ENCODE measurements at places on chromosomes 4 and X.

GRCh38 chrX:134502686-134503085 lies 42.7 kb downstream of the HPRT1 start:
- DNase-seq, result no peak

DNA sequence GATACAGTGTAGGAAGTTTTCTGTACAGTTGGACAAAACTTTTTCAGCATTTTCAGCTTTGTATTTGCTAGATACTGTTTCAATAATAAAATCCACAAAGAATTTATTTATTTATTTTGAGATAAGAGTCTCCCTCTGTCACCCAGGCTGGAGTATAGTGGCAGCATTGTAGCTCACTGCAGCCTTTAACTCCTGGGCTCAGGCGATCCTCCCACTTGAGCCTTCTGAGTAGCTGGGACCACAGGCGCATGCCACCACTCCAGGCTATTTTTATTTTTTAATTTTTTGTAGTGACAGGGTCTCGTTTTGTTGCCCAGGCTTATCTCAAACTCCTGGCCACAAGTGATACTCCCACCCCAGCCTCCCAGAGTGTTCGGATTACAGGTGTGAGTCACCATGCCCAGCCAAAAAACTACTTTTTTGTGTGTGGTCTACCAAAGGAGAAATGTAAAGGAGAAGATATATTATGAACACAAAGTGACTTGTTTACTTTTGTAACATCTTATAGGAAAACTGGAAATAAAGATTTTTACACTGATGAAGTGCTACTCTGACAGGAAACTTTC lies 13.0 kb upstream of the SOWAHD start:
- DNase-seq, result no peak

DNA sequence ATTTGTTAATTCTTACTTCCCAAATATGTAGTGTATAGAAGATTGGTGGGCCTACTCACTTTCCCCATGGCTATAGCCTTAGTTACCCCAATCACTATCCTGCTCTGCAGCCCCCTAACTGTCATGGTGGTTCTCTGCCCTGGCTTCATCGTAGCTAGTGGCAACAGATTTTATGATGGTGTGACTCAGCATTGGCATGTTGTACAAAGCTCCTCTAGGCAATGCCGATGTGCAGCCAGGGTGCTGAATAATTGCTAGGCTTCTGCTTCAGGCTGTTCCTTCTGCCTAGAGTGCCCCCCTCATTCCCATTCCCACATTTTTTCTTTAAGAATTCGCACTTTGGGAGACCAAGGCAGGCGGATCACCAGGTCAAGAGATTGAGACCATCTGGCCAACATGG lies 35.2 kb downstream of the AFF2 start:
- no peak for DNase-seq

DNA sequence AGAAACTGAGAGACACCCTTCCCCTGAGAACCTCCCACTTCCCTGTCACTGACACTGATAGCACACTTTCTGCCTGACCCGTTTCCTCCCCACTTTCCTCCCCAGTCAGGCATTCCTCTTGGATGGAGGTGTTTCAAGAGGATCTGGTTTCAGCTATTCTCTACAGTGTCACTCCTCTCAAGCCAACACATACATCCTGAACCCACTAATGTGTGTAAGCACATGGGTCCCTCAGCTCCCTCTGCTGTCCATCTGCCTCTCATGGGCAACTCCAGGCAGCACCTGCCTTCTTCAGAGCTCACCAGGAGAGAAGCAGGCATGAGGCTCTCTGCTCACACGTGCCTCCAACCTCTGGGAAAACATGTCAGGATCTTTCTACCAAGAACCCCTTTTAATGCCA lies 207.6 kb downstream of the NAF1 start:
- DNase-seq, result no peak

GRCh38 chr4:149993030-149993429 lies 85.2 kb upstream of the DCLK2 start:
- no peak for DNase-seq

DNA sequence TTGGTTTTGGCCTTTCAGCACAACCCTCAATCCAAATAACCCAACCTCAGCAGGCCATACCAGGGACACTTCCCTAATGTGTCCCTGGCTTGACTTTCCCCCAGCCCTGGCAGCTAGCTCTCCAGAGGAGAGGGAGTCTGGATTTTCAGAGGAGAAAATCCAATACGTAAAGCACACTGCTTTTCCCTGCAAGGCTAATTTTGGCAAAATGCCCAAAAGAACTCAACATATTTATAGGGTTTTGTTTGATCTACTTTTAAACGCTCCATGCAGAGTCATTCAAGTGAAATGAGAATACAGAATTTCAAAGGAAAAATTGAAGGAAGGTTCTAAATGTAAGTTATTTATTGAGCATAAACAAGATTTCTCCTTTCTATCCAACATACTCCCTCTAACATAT lies 167.2 kb downstream of the SH3KBP1 start:
- no peak for DNase-seq

DNA sequence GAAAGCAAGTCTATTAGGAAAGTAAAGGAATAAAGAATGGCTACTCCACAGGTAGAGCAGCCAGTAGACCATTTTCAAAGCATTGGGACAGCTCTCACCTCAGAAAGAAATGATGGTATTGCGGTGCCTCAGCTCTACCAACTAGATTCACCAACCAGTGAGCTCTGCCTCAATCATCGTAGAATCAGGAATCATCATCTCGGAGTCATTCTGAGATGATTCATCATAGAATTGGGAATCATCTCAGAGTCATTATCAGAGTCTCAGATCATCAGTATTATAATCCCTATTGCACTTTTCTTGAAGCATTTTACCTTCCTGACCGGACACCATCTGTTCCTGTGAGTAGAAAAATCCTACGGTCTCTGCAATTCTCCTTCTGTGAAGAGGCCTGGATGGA lies 17.5 kb upstream of the SAT1 start:
- no peak for DNase-seq

DNA sequence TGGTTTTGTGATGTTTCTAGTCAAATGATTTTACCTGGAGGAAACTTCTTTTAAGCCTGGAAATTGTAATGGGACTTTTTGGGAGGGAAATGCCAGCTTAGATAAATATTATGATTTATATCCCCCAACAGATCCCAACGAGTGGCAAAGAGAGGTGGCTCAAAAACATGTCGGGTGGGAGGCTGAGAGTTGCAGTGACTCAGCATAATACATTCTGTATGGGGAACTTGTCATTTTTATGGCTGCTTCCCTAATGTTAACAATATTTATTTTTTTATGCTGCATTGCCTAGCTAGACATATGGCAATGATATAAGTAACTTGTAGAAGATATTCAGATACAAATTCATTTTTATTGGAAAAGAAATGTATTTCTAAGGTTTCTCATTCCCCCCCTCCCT lies 219.0 kb downstream of the ARHGAP10 start:
- no peak for DNase-seq

DNA sequence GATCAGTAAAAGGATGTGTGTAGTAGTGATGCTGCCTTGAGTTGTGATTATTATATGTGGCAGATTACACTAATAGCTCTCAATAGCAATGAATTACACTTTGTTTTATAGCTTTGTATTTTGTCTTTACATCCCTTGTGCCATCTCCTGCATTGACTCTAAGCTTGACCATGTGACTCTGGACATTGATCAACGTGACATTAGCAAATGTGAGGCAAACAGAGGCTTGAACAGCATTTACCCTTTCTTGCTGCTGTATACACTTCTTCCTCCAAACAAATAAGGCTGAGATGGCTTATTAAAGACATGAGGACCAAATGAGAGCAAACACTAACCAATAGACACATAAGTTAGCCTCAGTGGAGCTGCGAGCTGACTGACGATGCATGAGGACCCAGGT lies 63.5 kb downstream of the MAD2L1 start:
- no peak for DNase-seq

DNA sequence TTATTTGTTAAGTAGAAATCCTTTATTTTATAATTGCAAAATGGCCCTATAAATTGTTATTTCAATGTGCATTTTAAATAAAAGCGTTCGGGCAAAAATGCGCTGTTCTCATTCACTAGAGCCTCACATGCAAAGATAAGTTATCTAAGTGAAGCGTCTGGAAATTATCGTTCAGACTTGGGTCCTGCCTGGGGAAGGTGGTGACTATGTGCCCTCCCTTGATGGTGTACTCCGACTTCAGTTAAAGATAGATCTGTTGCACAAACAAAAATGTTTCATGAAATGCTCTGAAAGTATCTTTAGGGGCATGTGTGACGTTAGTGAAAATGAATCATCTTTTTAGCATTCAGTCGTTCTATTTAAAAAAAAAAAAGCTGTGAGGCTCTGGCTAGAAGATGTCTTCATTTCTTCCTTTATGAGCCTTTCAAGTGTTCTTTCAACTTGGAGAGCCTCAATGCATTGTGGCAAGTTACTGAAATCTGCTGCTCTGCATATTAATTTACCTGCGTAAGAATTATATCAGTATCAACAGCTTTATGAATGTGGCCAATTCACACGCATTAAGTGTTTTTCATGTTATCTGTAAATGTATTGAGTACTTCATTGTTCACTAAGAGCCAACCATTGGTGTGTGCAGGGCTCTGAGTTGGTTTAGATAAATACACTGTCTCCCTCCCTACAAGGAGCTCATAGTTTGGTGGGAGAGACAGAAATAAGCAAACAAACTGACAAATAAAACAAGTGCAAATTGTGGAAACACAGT lies 83.0 kb downstream of the AFF1 start:
- DNase-seq, result no peak

DNA sequence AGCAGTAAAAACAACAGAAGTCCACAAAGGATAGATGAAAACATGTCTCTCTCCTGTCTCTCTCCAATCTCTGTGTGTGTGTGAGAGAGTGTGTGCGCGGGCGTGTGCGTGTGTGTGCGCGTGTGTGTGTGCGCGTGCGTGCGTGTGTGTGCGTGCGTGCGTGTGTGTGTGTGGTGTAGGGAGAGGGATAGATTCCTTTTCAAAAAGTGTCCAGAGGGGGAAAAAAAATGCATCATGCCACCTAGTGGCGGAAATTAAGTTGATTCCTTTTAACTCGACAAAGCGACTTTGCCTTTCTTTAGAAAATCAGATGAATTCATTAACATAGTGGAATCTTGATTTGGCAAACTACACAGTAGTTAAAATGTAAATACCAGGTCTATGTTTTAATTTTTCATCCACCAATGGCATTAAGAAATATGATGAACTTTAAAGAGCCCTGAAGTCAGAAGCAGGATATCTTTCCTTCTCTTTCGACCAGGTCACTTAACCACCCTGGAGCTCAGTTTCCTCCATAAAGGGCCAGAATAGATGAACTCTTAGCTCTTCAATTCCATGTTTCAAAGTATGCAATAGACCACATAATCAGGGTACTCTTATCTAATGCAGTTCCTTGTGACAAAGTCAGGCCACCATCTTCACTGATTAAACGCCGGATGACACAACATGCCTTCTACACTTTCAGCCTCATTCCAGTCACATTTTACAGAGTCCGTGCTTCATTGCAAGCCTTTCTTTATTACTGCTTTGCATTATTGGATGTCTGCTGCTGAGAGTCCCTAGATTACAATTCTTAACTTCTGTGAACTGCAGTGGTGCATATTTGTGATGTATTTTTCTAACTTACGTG lies 162.8 kb downstream of the FBXO8 start:
- DNase-seq, result peak; percentile 28

- DNase-seq, result no peak
Observed at GRCh38 chr4:155530290-155530689, 136.4 kb upstream of the GUCY1A1 start.

DNA sequence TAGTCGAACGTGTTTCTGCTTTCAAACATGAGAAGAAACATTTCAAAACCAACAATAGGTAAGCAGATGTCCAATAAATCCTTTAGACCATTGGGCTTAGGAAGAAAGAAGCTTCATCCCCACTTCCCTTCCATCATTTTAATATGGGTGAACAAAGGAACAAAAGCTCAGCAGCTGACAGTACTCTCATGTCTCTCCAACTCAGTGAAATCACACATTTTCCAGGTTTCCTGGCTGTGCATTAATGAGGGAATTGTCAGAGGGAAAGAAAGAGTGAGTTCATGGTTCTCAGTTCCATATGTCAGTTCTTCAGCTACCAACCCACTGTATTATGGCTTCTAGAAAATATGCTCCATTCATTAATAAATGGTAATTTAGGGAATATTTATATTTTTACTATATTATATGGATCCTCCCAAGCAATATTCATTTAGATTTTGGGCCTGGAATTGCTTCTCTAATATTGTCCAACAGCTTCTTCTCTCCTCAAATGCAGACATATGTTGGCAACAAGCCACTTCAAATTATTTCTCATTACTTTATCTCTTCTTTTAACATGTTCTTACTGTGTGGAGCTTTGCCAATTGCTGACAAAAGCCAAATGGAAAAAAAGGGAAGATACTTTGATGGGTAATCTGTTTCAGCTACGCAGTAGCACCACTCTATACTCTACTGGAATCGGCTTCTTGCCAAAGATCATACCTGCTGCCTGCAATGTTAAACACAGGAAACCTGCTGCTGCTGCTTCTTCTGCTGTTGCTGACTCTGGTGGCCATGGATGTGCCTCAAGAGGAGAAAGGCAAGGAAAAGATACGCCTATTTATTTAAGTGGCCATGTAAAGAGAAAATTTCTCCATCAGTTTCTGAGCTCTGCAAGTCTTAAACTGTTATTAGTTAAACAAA lies 1757.6 kb downstream of the ARAP2 start:
- DNase-seq, result no peak

DNA sequence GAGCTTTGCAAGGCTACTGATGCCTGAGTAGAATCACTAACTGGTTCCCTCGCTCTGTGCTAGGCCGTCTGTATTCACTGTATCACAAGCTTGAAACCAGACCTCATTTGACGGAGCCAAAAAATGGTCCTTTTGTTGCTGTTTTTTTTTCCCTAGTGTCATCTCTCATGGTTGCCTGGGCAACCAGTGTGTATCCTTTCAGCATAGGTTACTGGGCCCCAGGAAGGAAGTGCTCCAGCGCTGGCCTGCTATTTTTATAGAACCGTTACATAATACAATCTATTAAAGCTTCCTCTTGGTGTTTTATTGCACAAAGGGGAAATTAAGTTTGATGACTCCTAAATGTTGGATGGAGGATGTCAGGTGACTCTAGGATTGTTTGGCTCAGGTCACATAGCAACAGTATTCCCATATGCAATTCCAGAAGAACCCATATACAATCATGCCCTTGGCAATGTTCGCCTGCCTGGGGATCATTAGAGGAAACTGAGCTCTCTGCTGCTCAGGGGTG lies 220.4 kb downstream of the SPRY1 start:
- DNase-seq, result peak; percentile 23

GRCh38 chrX:125646195-125646594 lies 326.5 kb downstream of the TEX13C start:
- DNase-seq, result no peak

- no peak for DNase-seq
Observed at GRCh38 chr4:38587106-38587505, 76.9 kb upstream of the KLF3 start.

DNA sequence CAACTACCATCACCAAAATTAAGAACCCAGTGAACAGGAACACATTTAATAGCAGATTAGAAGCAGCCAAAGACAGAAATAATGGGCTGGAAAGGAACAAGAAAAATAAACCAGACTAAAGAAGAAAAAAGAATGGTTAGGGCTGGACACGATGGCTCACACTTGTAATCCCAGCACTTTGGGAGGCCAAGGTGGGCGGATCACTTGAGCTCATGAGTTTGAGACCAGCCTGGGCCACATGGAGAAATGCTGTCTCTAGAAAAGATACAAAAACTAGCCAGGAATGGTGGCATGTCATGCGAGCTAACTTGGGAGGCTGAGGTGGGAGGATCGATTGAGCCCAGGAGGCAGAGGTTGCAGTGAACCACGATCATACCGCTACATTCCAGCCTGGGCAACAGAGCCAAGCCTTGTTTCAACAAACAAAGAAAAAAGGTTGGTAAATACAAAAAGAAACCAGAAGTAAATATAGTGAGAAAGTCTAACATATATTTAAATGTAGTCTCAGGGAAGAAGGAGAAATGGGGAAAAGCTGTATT lies 102.0 kb downstream of the AFAP1 start:
- DNase-seq, result no peak

Data from AG09319 (cell line).